RPMI8226 (cell line): ENCODE measurements at places on chromosomes 6 and 20.

DNA sequence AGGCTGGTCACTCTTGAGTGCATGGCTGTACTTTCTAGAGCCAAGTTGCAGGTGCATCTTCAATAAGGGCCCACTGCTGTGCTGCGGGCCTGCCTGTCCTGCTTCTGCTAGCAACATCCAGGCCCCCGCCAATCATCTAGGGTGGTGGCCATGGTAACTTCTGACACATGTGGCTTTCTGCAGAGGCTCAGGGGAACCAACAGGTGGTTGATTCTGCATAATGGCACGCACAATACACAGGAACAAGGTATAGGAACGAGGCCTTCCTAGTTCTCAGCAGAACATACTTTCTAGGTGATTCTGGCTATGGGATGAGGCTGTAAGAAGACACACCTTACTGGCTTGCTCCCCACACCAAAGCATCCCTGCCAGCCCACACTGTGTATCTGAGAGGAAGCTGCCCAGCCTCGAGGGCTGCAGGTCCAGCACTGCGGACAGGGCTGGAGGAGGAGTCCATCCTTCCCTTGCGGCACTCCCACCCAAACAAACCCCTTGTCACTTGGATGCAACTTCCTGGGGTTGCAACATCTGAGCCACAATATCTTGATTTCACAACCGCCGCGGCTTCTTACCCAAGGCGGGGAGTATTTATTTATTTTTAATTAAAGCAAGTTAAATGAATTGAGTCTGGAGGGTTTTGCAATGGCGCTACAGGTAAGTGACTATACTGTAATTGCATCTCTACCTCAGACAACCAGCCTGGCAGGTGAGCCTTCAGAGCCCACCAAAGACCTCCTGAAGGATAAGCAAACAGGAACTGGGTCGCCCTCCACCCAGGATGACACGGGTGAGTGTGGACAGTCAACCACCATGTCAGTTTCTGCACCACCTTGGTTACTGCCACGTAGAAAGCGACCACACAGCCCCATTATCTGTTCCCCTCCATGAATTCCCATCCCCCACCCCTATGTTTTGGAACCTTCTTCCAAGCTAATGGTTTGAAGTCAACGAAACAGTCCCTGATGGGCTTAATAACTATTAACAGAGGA is 49.6 kb downstream of the SULF2 start:
- no peak for DNase-seq

DNA sequence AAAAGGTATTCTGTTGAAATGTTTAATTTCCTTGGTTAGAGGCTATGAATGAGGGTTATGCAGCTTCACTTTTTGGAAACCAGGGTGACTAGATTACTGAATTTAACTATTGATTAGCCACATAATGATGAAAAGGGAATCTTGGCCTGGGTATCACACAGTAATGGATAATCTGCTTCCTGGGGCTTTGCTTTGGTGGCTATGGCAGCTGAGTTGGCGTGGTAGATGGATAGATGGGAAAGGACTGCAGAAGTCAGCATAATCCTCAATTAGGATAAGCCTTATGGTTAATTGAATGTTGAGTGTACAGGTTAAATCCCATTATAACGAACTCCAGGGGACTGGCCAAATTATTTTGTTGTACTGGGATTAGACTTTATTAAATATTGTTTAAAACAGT is 5.2 kb downstream of the NCOA3 start:
- no peak for DNase-seq

DNA sequence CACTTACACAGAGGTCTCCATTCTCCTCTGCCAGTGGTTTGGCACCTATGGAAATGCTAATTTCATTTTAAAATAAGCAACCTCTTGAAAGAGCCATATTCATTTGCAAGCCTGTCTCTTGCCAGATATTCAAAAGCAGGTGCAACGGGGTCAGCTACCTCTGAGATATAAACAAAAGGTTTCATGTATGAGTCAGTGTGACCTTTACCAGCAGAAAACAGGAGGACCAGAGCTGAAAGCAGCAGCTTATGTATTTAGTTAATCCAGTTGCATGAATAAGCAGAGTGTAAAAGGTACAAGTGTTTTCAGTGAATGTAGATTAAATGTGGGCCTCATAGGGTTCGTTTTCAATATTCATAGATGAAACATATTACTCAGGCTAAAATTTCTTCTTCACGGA is 56.0 kb downstream of the TENT5A start:
- no peak for DNase-seq

DNA sequence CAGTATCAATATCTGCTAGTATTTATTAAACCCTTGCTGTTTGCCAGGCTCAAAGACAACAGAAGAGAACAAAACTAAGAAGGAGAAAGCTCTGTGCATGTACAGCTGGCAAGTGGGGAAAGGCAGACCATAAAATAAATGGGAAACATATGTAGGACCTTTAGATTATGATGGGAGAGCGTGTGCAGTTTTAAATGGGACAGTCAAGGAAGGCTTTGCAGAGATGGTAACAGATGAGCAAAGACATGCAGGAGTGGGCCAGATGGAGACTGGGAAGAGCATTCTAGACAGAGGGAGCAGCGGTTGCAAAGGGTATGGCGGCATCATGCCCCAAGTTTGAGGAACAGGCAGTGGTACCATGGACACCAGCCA is 260.0 kb downstream of the NRN1 start:
- no peak for DNase-seq

DNA sequence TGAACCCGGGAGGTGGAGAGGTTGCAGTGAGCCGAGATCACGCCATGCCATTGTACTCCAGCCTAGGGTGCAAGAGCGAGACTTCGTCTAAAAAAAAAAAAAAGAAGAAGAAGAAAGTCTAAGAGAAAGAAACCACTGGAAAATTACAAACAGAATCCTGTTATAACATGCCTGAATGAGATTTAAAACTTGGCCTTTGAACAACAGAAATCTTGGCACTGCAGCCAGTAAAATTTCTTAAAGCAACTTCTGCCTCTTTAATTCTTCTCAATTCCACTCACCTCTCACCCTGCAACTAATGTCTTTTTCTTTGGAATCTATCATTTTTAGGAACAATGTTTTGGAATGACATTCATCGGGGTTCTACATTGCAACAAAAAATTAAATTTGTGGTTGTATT is 26.3 kb downstream of the PM20D2 start:
- DNase-seq, result no peak

- no peak for DNase-seq
Observed at GRCh38 chr6:139982652-139983295, 608.3 kb upstream of the CITED2 start.

GRCh38 chr20:41617059-41617901 is 897 bp downstream of the CHD6 start:
- peak; percentile 35 for DNase-seq

DNA sequence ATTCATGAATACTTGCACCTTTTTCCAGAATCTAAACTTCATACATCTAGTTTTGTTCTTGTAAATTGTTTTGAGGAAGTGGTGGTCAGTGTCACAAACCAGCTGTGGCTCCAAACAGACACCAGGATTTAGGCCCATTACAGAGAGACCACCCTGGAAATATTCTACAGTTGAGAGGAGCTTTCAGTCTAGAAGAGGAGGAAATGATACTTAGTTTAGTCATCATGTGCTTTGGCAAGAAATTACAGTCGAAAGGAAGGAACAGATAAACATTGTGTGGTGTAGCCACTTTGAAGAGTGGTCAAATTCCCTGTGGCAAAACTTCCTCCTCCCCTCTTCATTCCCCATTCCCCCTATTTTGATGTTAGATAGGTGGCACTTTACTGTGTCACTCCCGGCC is 15.7 kb downstream of the DCBLD1 start:
- DNase-seq, result no peak

GRCh38 chr6:25963426-25964123 is 973 bp downstream of the TRIM38 start:
- DNase-seq, result peak; percentile 23

DNA sequence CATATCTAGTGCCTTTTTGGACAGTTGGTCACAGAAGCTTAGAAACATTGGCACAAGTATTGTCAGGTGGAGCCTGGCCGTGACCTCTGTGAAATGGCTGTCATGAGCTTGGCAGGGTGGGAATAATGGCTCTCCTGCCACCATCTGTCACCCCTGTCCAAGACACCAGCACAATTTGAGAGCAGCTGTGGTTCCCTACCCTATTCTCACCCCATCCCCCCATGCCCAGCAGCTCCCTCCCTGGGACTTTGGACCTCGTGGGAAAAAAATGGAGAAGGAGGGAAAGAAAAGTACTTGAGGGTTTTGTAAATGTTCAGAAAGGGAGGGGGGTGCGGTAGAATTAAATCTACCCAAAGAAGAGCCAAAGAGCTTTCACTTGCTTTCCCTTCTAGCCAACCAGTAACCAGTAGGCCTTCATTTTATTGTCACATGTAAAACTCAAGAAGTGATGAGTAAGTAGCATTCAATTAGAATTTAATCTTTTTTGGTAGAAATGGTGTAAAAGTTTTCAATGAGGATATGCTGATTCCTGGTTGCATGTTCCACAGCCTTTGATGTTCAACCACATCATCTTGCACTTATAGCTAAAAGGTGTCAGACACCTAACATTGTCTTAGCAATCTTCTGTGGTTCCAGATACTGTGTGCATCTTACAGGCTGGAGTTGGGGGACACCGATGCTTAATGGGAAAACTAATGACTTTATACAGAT is 263.5 kb upstream of the TAB2 start:
- DNase-seq, result no peak

GRCh38 chr6:65075705-65076230 is 631.3 kb downstream of the EYS start:
- DNase-seq, result no peak
